ENCODE measurements at places on chromosomes 4 and X.

DNA sequence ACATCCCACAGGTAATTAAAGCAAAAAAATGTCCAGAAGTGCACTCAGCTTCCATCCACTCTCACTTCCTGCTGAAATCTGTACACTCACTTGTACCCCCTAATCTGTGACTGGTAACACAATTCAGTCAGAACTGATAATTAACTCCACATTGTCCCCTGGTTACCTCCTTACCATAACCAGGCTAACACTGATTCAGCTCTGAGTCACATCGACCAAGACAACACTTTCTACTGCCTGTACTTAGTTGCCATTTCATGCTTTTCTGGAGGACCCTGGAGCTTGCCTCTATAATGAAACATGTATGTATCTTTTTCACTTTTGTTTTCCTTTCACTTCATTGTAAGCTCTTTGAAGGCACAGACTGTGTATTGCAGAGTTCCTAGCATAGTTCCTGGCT, 130.9 kb upstream of the GABRG1 start:
- DNase-seq = no peak

- DNase-seq = no peak
Observed at GRCh38 chr4:91198951-91199350, 1071.8 kb downstream of the CCSER1 start.

- DNase-seq = no peak
Observed at GRCh38 chrX:136731207-136731782, 49.4 kb downstream of the ARHGEF6 start.

DNA sequence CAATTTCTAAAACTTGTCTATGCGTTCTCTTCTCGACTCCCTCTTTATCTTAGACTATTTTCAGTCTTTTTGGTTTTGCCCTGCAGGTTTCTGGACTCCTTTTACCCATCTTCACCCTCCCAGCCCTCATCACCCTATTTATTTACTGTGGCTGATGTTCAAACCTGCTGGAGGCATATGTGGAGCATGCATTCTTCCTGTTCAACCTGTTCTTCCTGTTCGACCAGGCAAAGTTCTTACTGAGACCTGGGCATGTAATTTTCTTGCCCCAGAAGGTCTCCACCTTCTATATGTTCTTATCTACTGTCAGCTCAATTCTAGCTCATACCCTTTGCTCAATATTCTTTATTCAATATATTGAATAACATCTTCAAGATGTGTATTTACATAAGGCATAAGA, 69.4 kb upstream of the AGA start:
- no peak for DNase-seq

DNA sequence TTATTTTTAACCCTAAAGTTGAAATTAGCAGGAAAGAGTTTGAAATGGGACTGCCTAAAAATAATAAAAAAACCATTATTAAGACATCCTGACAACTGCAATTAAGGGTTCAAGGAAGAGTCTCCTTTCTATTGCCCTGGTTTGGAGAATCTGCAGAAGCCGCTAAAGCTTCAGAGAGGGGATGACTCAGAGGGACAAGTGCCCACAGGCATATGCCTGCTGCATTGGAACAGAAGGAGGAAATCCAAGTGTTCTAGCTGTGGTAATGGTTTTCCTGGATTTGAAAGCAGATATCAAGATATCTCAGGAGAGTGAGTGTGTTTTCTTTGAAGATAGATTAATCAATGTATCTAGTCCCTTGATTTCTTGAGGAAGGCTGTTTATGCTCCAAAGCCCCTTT, 235.1 kb upstream of the TAPT1 start:
- DNase-seq = no peak

All from coronary artery (tissue), 2 donors.